ENCODE measurements at places on chromosomes 7 and 10. TPM values are rescaled to one million over a fixed set of nuclear protein-coding genes. Genes with fewer than 3 reads are reported as not detected.

Gene GIMAP8
- total RNA-seq = not detected

Gene CALHM1
- total RNA-seq = not detected

Gene LIPF
- not detected for total RNA-seq

Gene TRIM74
- total RNA-seq = not detected

Gene SLC13A1
- total RNA-seq = not detected

Gene EN2
- 0.75 TPM for total RNA-seq

Gene SLC16A12
- total RNA-seq = 0.10 TPM

Gene CTTNBP2
- total RNA-seq = 0.94 TPM

Gene PTPN20
- total RNA-seq = 21.1 TPM

Gene DRGX
- not detected for total RNA-seq

Gene GRM3
- not detected for total RNA-seq

Gene CCDC172
- total RNA-seq = not detected

Gene NAT16
- not detected for total RNA-seq

Gene TLX1
- not detected for total RNA-seq

Gene AEBP1
- not detected for total RNA-seq

Gene HOXA11
- 7.1 TPM for total RNA-seq

Gene CPXM2
- total RNA-seq = not detected

Gene C10orf105
- not detected for total RNA-seq

Gene LIPM
- not detected for total RNA-seq

Gene LBX1
- 0.12 TPM for total RNA-seq

Gene ITPRIP
- total RNA-seq = 58.6 TPM

Gene UCN3
- total RNA-seq = not detected

Gene SEMA3D
- 72.1 TPM for total RNA-seq

Gene CALCR
- 0.17 TPM for total RNA-seq

Gene NKX2-3
- 0.25 TPM for total RNA-seq

Gene LMOD2
- total RNA-seq = not detected
